ENCODE measurements at places on chromosomes 12 and 14.

GRCh38 chr14:59465316-59466135 is at the start of gene GPR135:
GPR135 (minus strand) TSS chr14:59465380; CDS start chr14:59465226, 154 bp downstream.
- DNase-seq, result no peak

DNA sequence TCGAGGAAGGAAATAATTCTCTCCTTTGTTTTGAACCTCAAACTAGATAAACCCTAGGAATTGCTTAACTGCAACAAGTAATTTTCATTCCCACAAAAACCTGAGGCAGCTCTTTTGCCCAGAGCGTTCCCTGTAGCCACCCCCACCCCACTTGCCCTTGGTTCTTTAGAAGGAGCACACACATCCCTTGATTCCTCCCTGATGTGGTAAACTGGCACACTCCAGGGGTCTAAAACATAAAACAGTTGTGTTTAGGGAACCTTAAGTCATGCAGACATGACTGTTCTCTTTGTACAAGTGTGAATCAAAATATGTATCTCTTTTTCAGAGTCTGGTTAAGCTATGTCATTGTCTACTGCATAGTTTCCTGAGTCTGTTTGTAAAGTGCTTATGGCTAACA is 14.0 kb downstream of the MAPK1IP1L start:
- no peak for DNase-seq

DNA sequence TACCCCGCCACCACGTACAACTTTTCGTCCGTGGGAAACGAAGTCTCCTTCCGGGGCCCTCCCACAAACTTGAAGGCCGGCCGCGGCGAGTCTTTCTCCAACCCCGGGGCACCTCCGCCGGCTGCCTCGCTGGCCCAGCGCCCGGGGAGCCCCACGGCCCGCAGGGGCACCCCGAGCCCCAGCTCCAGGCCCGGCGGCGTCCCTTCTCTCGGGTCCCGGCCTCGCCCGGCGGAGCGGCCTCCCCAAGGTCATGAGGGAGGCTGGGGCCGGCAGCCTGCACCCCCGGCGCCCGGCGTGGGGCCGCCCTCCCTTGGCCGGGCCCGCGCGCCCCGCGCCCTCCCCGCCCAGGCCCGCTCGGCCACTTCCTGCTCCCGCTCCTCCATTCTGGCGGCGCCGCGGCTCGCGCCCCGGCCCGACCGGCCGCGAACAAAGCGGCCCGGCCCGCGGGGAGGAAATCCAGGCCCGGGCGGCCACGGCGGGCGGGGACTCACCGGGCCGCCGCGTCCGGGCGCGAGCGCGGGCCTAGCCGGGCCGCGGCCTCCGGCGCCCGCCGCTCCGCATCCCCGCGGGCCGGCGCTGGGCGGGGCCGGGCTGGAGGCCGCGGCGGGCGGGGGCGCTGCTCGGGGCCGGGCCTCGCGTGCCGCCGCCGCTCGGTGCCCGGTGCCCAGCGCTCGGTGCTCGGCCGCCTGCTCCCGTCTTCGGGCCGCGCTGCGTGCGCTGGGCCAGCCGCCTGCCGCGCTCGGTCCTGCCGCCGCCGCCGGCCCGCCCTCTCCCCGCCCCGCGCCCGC is at the start of gene AKT1:
Gene AKT1 (minus strand): TSS at position 756 of the 788 bp plus-strand sequence. CDS start 3,105 bp downstream, outside the sequence.
- no peak for DNase-seq

DNA sequence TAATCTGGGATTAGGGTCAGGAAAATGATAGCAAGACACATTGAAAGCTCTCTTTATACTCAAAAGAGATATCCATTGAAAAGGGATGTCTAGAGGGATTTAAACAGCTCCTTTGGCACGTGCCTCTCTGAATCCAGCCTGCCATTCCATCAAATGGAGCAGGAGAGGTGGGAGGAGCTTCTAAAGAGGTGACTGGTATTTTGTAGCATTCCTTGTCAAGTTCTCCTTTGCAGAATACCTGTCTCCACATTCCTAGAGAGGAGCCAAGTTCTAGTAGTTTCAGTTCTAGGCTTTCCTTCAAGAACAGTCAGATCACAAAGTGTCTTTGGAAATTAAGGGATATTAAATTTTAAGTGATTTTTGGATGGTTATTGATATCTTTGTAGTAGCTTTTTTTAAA is 25.4 kb upstream of the PLEKHD1 start:
- no peak for DNase-seq

- no peak for DNase-seq
Observed at GRCh38 chr14:76883447-76883846, 57.2 kb downstream of the LRRC74A start.

- DNase-seq, result no peak
Observed at GRCh38 chr14:70879448-70879847, 27.8 kb upstream of the PCNX1 start.

DNA sequence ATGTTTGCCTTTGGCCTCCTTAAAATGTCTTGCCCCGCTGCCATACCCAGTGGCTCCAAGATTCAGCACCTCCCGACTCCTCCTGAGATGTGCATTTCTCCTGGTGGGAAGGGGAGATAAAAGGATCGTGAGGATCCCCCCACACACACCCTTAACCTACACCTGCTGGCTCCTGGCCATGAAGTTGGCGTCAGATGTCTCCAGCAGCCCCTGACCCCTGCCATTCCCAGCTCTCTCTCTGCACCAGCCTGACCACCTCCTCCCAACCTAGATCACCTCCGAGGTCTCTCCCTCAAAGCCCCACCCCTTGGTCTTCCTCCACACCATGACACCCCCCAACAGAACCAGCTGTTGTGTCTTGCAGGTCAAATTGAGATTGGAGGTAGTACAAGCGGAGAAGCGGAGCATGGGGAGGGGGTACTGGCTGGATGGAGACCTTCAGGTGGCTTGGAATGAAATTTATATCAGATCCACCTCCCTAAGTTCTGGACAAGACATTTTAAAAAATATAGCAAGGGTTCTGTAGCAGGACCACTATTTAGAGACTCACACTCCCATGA is 151.1 kb upstream of the FKBP4 start:
- no peak for DNase-seq

GRCh38 chr12:44618946-44619345 is 257.2 kb downstream of the NELL2 start:
- no peak for DNase-seq
